KG1 (cell line): ENCODE measurements at places on chromosomes 4 and X.

- DNase-seq: no peak
Observed at GRCh38 chr4:70895811-70896491, 6.2 kb upstream of the MOB1B start.

GRCh38 chr4:1218634-1219565, 30.0 kb downstream of the CTBP1 start:
- DNase-seq: no peak

- no peak for DNase-seq
Observed at GRCh38 chr4:142016031-142016430, 379.6 kb downstream of the IL15 start.

DNA sequence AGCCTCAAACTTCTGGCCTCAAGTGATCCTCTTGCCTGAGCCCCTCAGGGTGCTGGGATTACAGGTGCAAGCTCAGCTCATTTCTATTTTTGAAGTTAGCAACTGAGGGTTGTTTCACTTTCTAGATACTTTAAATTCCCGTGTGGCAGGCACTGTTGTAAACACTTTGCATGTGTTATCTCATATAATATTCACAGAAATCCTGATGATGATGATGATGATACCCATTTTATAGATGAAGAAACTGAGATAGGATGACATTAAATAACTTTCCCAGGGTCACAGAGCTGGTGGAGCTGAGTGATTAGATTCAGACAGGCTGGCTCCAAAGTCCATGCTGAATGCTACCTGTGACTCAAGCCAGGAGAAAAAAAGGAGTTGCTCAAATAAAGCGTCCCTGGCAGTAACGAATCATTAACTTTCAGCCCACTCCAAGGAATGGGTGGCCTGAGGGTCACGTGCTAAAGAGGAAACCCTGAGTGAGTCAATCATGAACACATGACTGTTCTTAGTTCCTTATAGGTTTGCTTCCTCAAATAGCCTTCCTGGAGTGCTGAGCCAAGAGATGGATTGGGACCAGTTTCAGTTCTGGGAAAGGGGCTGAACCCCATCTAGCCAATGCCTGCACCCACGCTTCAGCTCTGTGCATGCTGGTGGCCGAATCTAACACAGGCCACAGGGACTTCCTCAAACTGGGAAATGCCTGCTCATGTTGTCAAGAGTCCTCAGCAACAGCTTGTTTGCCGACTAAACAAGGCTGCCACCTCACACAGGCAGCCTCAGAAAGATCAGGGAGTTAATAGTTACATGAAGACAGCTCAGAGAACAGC, 52.8 kb downstream of the RBM47 start:
- peak; percentile 87 for DNase-seq

GRCh38 chr4:37825968-37826294, 555 bp upstream of the PGM2 start:
- DNase-seq: peak; percentile 87

GRCh38 chr4:163273922-163274321, 58.5 kb downstream of the NPY1R start:
- DNase-seq: no peak

- DNase-seq: no peak
Observed at GRCh38 chrX:23937100-23937499, 29.3 kb downstream of the CXorf58 start.

GRCh38 chrX:22969411-22969810, 30.3 kb upstream of the DDX53 start:
- no peak for DNase-seq

- no peak for DNase-seq
Observed at GRCh38 chrX:133258481-133258880, 40.3 kb upstream of the TFDP3 start.

- no peak for DNase-seq
Observed at GRCh38 chr4:47930971-47931804, 16.8 kb upstream of the NFXL1 start.

GRCh38 chr4:176319151-176319703, 539 bp upstream of the SPCS3 start:
- DNase-seq: no peak

DNA sequence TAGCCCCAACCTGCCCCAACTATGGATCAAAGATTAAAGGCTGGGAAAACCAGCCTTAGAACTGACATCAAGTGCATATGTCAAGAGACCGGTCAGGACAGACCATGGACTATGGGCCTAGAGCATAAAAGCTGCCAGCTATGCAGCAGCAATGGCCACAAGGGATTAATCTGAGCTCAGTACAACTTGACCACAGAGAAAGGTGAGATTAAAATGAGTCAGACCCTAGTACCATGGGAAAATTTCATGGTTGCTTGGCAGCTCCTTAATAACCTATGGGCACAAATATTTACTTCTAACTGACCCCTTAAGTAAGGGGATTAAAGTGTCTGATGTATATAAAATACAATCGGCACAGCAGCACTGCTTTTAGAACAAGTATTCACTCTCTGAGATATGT, 54.4 kb downstream of the CBR4 start:
- DNase-seq: no peak

DNA sequence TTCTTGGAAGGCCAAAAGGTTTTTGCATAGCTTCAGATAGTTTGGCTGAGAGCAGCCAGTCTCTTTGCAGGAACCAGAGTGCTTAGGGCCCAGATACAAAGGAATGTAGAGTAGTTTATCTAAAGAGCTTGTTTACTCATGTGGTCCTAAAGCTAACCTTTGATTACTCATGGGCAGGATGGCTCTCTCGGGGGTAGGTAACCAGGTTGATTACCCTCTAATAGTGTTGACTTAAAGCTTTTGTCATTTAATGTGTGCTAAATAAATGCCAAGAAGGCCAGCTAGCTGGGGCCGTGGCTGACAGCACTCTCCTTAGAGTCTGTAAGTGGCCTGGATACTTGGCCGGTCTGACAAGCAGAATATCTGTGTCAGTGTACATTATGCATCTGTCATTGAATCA, 69.7 kb upstream of the MAGEB16 start:
- DNase-seq: no peak

DNA sequence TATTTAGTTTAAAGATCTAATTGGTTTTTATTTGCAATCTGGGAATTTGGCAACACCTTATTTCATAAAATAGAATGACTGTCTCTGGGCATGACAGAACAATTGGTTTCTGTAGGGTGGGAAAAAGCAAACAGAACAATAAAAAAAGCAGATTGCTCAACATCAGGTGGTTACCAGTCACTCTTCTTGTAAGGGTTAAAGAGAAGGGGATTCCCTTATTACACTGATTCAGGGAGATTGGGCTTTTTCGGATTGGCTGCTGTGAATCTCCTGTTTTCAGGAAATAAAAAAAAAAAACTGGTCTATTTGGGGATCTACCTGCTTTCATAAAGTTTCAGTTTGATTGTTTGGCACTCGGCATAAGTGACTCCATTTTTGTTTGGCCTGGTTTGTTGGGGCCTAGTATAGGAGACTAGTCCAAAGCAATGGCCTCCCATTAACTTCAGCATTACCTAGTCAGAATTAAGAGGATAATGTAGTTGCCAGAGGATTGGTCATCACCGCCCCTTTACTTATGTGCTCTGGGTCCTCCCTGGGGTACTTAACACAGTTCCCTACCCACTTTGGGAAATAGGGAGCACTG, 380.5 kb downstream of the IDS start:
- DNase-seq: no peak

DNA sequence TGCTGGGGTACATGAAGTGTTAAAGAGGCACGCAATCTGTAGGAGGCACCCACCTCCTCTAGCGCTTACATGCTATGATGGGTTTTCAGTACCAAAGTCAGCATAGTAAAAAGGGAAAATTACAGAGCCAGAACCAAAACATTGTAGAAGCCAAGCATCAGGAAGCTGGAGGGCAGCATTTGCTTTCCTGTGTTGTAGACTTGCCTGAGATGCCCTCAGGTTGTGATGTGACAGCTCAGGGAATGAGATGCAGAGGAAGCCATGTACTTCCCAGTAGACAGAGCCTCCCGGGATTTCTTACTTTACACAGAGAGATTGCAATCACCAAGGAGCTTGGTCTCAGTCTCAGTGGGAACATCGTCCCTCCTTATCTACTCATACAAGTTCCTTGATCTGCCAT, 161.5 kb downstream of the ARAP2 start:
- no peak for DNase-seq

DNA sequence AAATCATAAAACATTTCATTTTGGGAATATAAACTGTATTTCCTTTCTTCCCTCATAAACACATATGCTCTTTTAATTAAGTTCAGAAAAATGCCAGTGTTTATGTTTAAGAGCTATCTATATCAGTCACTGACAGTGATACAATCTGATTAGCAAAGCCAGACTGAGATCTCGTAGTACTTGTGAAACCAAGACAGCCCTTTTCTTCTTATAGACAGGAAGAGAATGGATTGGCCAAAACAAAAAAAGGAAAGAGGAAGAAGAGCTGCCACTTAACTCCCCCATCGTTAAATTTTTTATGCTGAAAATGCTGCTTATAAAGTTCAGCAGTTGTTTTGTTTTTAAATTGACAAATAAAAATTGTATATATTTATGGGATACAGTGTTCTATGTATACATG, 87.4 kb downstream of the PLAC1 start:
- no peak for DNase-seq

DNA sequence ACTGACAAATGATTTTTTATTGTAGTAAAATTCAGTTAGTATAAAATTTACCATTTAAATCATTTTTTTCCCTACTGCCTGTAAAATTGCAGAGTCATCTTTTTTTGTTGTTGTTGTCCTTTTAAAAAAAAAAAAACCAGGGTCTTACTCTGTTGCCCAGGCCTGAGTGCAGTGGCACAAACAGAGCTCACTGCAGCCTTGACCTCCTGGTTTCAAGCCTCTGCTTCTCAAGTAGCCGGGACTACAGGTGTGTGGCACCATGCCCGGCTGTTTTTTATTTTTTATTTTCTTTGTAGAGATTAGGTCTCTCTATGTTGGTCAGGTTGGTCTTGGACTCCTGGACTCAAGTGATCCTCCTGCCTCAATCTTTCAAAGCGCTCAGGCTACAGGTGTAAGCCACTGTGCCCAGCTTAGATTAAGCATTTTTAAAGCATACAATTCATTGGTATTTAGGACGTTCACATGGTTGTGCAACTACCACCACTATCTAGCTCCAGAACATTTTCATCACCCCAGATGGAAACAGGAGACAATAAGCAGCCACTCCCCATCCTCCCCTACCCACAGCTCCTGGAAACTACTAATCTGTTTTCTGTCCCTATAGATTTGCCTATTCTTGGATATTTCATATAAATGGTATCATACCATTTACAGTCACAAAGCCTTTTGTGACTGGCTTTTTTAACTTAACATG, 59.7 kb upstream of the PGRMC2 start:
- DNase-seq: no peak

DNA sequence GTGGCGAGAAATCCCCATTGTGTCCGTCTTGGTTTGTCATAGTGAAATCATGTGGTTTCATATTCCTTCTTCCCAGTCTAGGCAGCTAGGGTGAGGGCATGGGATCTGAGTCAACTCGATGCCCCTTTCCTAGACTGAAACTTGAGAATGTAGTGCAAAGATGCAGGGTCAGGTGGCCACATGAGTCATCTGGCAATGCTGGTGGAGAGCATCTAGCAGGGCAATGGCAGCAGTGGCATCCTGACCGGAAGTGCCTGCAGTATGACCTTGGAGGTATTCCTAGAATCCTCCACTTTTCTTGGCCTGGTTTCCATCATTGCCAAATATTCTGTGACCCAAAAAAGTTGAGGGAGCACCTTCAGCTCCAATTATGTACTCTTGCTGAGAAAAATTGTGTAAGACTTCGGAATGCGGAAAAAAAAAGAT, 39.1 kb upstream of the TMEM184C start:
- DNase-seq: no peak

- DNase-seq: no peak
Observed at GRCh38 chr4:125254106-125254505, 60.6 kb upstream of the FAT4 start.

DNA sequence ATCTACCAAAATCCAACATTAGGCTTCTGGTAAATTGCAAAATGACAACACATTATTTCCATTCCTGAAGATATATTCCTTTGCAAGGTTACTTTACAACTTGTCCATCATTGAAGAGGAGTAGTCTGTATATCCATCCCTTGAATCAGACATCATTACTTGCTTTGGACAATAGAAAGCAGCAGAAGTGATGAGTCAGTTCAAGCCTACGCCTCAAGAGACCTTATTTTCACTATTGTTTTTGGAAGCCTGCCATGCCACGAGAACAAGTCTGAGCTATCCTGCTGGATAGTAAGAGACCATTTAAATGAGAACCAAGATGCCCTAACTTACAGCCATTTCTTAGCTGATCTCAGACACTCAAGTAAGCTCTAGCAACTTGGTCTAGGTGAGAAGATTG, 246.0 kb upstream of the HHIP start:
- DNase-seq: no peak

- DNase-seq: no peak
Observed at GRCh38 chrX:6225911-6226595, 2.6 kb downstream of the NLGN4X start.

DNA sequence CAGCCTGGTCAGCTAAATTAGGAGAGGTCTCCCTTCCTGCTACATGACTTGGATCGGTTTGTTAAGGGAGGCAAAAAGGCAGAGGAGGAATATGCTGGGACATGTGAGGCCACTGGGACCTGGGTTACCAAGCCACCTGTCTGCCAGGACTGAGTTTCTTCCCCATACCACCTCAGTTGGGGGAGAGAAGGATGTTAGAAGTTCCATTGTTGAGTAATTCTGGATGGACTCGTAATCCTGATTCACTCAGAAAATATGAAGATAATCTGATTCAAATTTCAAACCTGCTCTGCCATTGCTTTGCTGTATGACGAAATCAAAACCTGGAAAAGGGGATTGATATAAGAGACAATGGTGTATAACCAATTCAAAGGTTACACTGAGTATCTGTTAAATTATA, 97.4 kb upstream of the S100G start:
- no peak for DNase-seq

DNA sequence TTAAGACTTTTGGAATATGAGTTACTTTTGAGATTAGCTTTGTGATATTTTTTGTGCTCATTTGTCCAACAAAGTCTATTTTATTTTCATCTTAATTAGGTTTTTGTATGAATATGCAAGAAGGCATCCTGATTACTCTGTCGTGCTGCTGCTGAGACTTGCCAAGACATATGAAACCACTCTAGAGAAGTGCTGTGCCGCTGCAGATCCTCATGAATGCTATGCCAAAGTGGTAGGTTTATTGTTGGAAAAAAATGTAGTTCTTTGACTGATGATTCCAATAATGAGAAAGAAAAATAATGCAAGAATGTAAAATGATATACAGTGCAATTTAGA, 10.8 kb downstream of the ALB start:
- DNase-seq: no peak

- no peak for DNase-seq
Observed at GRCh38 chrX:65740909-65741308, 73.5 kb downstream of the MSN start.

- DNase-seq: no peak
Observed at GRCh38 chr4:183094393-183095198, 4.5 kb upstream of the WWC2 start.

- no peak for DNase-seq
Observed at GRCh38 chrX:119229253-119229615, 6.9 kb upstream of the PGRMC1 start.
